ENCODE measurements at places on chromosomes 16 and 17. TPM values are rescaled to one million over a fixed set of nuclear protein-coding genes. Genes with fewer than 3 reads are reported as not detected.

GRCh38 chr17:71273441-71273840, 847.4 kb upstream of the SOX9 start:
- DNase-seq, result no peak

GRCh38 chr17:40735016-40735415, 20.1 kb downstream of the KRT25 start:
- no peak for DNase-seq

DNA sequence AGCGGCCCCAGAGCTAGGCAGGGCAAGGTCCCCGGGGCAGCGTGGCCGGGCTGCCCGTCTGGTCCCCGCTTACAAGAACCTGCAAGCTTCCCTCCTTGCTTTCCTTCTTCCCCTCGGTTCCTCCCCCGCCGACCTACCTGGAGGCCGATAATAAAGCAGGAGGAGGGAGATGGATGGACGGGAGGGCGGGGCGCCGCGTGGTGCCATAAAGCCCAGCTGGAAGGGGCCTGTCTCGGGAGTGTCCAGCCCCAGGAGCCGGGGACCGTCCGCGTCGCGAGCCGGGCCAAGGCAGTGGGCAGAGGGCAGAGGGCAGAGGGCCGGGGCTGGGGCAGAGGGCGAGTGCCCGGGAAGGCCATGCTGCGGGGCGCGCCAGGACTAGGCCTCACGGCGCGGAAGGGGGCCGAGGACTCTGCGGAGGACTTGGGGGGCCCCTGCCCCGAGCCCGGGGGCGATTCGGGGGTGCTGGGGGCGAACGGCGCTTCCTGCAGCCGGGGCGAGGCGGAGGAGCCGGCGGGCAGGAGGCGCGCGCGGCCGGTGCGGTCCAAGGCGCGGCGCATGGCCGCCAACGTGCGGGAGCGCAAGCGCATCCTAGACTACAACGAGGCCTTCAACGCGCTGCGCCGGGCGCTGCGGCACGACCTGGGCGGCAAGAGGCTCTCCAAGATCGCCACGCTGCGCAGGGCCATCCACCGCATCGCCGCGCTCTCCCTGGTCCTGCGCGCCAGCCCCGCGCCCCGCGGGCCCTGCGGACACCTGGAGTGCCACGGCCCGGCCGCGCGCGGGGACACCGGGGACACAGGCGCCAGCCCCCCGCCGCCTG, at the start of gene BHLHA9:
TSS of gene BHLHA9 (plus strand) at position 235 of the 820 bp plus-strand sequence. CDS start at position 355, 120 bp downstream.
- DNase-seq, result no peak

GRCh38 chr17:20315311-20315710, 152.0 kb downstream of the LGALS9B start:
- no peak for DNase-seq

- peak; percentile 81 for DNase-seq
Measured at GRCh38 chr17:82791532-82791931, 39.7 kb downstream of the TBCD start.

DNA sequence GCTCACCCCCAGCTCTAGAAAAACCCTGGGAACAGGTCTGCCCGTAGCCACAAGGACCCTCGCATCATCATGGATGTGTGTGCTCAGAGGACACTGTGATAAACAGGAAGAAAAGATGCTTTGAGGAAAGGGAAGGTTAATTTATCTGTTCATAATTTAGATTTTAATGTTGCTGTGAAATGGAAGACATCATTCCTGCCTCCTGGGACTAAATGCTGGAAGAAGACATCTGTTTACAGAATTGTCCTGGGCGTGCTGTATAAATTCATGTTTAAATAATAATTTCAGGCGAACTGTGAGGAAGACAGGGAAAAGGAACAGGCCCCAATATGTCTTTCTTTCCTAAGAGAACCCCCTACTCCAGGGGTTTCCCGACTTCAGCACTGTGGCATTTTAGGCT, 112.6 kb downstream of the SHISA6 start:
- no peak for DNase-seq

DNA sequence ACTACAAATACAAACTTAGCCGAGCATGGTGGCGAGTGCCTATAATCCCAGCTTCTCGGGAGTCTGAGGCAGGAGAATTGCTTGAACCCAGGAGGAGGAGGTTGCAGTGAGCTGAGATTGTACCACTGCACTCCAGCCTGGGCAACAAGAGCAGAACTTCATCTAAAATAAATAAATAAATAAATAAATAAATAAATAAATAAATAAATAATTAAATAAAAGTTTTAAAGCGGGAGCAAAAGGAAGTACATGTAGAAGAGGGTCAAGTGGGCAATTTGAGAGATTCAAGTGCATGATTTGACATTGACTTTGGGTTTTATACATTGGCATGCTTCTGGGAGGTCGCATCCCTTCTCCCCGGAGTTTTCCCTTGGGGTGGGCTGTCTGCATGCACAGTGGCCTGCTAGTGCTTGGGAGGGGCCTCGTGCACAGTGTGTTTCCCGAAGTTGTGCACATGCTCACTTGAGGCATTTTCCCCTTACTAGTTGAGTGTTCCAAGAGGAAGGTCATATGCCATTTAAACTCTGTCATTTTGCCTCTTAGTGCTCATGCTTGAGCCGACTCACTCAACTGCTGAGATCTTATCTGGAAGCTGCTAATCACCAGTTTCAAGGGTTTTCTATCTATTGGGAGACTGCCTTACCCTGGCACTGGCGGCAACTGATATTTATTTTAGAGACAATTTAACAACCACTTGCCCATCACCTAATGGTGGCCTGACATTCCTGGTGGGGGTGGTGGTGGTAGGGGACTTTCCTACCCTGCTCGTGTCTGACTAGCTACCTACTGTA, 193.2 kb upstream of the MPHOSPH6 start:
- no peak for DNase-seq

DNA sequence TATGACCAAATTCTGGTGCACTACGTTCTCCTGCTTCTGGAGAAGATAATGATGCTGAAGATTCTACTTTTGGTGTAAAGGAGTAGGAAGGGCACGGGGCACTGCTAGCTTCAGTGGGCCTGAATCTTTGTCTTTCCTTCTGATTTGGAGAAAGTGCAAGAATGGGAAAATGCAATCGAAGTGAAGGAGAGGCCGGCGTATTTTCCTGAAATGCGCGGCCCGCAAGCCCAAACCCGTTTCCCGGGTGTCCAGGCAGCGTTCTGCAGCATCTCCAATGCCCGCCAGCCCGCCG, 372 bp upstream of the NDE1 start:
- no peak for DNase-seq

DNA sequence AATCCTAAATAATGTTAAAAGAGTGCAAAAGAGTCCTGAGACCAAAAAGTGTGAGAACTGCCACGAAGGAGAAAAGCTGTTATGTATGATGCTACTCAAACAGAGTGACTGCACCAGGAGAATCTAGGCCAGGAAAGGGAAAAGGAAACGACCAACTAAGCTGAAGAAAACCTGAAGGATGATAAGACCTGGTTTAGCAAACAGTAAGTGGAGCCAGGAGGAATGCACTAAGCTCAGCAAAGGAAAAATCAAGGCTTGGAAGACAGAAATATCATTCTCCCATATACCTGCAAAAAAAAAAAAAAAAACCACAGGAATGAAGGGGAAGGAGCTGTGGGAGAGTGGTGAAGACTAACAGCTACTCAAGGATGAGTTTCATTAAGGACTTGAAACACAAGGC, 21.1 kb downstream of the CMC2 start:
- DNase-seq, result no peak

Gene TBX6
- polyA plus RNA-seq, result 1.7 TPM

Gene MPV17L
- 13.4 TPM for polyA plus RNA-seq

Gene B3GNT9
- 8.2 TPM for polyA plus RNA-seq

Gene SP6
- 3.1 TPM for polyA plus RNA-seq

Gene KRTAP2-3
- not detected for polyA plus RNA-seq

Data from renal pelvis (tissue), 12 donors.